ENCODE measurements at places on chromosomes 7 and 10.

- DNase-seq, result no peak
These were observed 205.8 kb downstream of the HECW1 start for GRCh38 chr7:43318188-43318770.

DNA sequence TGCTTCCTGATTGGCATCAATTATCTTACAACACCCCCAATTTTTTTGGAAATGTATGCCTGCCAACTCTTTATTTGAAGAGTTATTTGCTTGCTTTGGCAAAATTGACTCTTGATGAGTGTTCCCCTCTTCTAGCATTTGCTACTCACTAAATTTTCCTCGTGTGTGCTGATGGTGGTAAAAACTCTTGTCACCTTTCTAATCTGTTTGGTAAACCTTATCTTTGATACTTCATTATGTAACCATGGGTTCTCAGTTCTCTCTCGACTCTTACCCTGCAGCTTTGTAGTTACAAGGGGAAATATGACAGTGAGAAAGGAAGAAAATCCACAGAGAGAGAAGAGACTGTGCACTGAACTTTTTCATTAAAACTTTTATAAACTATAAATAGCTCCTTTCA is 102.5 kb downstream of the CDK14 start:
- no peak for DNase-seq

GRCh38 chr10:105974803-105975456 is 1189.6 kb downstream of the SORCS1 start:
- no peak for DNase-seq

DNA sequence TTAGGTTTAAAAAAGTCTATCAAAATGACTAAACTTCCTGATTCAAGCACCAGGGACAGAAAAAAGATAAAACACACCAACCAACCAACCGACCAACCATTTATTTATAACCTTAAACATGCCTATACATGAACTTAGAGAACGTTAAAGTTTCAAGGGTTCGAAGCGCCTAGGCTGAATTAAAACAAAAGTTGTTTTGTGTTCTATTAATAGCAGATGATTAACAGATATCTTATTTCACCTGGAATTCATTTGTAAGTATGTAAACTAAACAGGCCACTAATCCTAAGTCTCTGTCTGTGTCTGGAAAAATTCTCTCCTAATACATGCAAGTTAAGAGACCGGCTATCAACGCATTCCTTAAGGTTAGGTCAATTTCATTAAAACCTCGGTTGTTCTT is 1.4 kb downstream of the BAIAP2L1 start:
- no peak for DNase-seq

DNA sequence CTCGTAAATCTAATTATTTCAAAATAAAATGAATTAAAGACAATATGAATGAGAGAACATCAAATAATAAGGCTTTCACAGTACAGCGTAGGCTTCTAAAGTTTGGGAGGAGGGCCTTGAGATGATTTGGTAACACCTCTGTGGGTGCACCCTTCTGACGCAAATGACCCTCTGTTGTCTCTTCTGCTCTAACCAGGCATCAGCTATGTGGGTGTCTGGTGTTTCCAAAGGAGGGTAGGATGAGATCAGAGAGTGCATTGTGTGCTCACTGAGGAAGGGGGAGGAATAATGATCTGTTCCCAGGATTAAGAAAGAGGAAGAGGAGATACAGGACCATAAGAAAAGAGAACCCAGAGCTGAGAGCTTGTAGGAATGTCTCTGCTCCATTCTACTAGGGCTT is 420.4 kb downstream of the SDK1 start:
- no peak for DNase-seq

- DNase-seq, result no peak
These were observed 201.1 kb upstream of the HDAC9 start for GRCh38 chr7:18294411-18294810.

- DNase-seq, result no peak
These were observed 20.0 kb downstream of the CUBN start for GRCh38 chr10:17109475-17110207.

DNA sequence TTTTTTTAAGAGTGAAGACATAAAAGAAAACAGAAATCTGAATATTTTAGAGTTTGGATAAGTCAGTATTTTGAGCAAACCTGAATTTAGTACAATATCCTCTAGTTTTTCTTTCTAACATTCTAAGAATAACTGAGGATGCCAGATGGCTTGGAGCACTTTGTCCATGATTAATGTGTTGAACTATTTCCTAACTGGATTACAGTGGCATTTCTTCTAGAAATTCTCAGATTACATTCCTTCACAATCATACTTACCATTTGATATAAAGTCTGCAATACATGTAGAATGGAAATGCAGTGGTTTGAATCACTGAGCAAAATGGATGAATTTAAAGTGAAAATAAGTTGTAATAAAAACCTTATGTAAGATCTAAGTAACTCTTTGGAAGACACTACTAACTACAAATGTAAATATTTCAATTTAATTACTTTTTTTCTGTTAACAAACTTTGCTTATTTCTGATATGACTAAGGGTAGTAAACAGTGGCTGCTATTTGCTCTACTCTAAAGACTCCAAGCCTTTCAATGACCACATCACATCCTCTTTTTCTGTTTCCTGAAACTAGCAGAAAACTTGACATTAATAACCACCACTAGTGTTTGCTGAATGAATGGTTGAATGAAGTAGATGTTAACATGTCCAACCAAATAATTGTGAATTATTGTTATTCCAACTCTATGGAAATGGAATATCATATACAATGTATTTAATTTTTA is 102.8 kb downstream of the PRKG1 start:
- no peak for DNase-seq

DNA sequence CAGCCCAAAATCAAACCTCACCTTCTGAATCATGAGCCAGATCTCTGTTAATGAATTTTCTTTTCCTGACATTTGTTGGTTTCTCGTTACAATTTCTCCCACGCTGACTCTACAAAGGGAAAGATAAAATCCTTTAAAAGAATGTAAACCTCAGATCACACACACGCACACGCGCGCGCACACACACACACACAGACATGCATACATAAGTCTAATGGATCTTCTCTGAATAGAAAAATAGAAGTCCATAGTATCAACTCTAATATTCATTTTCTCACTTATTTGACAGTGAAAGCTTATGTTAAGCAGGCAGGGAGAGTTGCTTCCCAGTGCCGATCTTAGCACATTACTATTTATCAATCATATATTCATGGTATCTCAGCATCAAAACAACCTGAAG is 1.4 kb downstream of the ETV1 start:
- no peak for DNase-seq

DNA sequence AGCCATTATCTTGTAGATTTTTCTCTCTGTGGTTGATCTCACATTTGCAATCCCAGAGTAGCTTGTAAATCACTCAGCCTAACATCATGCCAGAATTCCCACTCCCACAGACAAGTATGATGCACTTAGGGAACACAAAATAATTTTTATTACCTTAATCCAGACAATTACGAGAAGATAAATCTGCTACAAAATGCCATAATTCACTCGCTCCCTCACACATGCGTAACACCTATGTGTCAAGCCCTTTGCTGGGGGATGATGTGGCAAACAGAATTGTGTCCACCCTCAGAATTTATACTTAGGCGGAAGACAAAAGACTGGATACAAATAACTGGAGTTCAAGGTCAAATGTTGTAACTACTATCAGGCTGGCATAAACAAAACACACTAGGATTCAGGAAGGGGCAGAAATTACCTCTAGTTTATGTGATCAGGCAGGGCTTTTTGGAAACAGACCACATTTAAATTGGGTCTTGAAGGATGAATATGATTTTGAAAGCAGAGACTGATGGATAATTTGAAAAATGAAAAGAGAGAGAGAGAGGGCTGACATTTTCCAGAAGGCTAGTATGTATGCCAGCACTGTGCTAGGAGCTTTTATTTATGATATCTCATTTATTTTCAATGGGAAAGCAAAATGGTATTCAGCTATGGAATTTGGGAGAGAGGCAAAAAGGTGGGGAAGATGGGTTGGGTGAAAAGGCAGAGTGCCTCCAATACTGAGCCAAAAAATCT is 69.8 kb downstream of the DOCK4 start:
- no peak for DNase-seq

GRCh38 chr10:46292573-46293023 is 5.8 kb downstream of the ANTXRL start:
- DNase-seq, result no peak

DNA sequence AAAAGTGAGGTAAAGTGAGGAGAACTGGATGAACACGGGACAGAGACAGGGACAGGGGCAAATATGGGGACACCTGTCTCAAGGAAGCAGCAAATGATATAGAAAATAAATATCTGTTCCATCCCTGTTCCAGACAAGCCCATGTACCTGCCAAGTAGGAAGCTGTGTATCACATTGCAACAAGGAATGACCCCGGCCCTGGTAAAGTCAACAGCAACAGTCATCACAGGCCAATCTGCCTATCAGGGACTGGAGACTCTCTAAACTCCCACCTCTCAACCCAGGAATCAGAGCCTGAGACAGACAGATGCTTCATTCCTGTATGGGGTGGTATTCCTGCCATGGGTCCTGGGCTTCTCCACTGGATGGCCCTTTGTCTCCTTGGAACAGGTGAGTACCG is 156.6 kb upstream of the PRSS1 start:
- no peak for DNase-seq

- DNase-seq, result no peak
These were observed 174.8 kb downstream of the PTEN start for GRCh38 chr10:88038268-88038667.

- no peak for DNase-seq
These were observed 15.4 kb downstream of the PDZD7 start for GRCh38 chr10:101015582-101015973.

- DNase-seq, result no peak
These were observed 19.3 kb upstream of the PRKAR1B start for GRCh38 chr7:746155-747061.

- DNase-seq, result no peak
These were observed 181.8 kb upstream of the MBL2 start for GRCh38 chr10:52954407-52954806.

DNA sequence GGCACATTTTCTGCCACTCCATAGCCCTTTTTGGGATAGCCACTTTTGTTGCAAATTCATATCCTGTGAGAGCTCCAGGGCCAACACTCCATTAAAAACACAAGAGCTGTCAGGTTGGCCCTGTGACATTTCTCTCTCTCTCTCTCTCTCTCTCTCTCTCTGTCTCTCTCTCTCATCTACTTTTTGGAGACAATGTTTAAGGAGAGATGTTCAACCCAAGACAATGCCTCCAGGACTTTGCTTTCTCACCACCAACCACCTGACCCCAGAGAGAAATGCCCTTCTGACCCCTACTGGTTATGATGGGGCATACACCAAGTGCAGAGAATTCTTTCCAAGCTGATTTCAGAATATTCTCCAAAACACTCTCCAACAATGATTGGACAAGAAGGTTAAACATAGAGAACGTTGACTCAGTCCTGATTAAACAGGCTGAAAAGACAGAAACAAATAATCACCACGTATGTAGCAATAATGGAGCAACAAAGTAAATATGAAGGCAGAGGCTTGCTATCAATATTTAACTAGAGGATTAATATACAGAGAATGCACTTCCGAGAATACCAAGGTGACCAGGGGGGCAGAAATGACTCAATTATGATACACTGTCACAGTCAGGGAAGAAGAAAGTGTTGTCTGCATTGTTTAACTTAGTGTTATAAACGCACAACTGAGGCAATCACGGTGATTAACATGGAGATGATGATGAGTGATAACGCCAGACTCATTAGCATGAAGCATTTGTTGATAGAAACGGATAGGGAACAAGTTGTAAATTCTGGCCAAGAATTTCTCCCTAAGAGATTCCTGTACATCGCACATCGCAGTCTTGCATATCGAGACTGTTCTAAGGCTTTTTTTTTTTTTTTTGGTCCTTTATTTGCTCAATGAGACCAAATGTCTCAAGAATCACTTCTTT is 178.5 kb downstream of the NRP1 start:
- peak; percentile 79 for DNase-seq

GRCh38 chr7:135791543-135792362 is 43.1 kb upstream of the FAM180A start:
- DNase-seq, result no peak

- no peak for DNase-seq
These were observed 408.5 kb upstream of the MKI67 start for GRCh38 chr10:128534686-128535085.

GRCh38 chr7:10802526-10802925 is 171.1 kb upstream of the PHF14 start:
- no peak for DNase-seq

DNA sequence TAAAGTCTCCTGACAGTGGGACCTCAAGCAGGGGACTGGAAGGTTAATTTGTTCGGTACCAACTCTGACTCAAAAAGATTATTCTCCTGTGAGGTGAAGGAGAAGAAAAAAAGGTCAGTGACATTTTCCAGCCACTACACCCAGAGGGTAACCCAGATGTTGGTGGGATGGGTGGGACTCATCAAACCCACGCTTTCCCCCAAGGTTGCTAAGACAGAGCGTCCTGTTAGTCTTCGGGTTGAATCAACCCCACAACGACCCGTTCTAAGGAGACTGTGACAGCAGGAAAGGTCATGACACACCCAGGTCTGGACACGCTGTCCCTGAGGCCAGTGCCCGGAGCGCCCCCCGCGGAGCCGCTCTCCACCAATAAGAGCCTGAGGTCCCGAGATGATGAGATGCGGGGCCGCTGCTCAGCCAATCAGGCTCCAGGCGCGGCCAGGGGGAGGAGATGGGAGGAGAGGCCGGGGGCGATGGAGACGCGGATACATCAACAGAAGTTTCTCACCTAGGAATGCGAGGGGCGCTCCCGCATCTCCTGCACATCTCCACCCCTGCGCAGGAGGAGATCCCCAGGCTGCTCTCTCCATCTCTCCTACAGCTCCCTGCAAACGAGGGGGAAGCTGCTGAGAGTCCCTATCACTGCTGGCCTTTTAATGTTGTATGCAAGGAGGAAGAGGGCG is at the start of gene WNT16:
Gene WNT16 (plus strand): TSS at position 493 of the 683 bp plus-strand sequence. CDS start 293 bp downstream, outside the sequence.
- peak; percentile 8 for DNase-seq

Data from CD4-positive, alpha-beta T cell treated with Interferon alpha-2 for 1 hour (primary cell).